DMS 273 treated with DMSO at 0.1 percent for 48 hours (cell line): ENCODE measurements at places on chromosomes 2 and 18.

DNA sequence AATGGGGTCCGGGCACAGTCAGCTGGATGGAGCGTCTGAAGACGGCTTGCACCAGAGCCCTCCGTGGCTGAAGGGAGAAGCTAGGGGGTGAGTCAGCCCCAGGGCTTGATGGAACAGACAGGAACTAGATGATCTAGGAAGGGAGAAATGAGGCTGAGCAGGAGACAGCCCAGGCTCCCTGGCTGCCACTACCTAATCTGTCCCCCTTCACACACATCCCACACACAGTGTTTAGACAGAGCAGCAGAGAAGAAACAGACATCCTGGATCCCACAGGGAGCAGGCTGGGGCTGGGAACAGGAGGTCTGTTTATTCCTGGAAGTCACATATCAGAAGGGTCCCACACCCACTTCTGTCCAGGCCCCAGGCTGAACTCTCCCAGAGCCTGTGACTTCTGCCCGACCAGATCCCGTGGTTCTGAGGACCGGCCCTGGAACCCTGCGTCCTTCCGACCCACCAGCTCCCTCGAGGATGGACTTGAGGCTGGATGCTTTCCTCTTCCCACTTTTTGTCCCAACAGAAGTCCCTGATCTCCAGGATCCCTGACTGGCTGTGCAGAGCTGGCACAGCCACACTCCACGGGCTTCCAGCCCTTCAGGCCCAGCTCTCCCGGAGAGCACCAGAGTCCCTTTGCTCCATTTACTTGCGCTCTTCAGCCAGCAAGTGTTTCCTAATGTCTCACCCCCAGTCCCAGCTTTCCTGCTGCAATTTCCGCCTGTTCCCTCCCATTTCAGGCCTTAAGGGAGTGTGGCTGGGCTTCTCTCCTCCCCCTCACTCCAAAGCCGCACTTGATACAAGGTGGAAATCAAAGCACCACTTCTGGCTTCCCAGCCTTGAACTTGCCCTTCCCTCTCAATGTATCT, 1.5 kb upstream of the GPBAR1 start:
- no peak for DNase-seq

DNA sequence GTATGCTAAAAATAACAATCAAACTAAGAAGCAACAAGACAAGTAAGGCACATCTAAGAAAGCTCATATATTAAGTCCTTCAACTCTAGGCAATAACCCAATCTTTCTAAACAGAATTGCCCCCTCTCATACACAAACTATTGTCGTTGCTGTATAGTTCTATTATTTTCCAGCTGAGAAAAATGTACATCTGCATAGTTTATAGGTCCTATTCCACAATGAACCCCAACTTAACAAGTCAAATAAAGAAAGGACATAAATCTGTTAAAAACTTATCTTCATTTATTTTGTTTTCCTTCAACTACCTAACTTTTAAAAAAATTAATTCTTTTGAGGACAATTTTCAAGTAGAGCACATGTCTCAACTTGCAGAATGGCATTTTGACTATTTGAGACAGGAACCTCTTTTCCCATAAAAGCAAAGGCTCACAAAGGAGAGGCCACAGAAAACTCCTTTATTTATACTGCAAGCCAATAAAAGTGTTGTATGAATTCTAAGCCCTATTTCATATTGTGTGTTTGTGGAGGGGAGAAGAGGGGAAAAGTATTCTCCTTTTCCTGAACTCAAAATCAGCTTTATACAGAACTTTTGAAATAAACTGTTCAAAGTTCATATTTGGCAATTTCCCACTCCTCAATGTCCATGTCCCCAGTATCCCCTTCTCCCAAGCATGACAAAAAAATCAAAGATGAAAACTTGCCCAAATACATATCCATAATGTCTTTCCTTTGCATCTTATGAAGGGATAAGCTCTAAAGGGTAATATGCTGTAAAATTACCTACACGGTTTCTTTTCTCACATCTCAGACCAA, 37.4 kb downstream of the RTN4 start:
- no peak for DNase-seq

DNA sequence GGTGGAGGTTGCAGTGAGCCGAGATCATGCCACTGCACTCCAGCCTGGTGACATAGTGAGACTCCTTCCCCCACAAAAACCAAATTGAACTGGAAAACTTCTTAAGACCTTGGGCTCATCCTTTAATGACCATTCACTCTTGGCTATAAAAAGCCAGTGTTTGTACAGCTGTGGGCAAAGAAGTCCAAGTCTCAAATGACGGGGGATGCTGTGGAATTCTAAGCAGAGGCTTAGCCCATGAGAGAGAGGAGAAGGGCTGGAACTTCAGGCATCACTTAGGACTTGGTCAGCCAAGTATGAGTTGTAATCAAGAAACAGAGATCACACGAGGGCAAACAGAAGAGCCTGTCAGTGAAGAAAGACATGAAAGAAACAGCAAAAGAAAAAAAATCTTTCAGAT, 79.3 kb upstream of the POU3F3 start:
- no peak for DNase-seq

DNA sequence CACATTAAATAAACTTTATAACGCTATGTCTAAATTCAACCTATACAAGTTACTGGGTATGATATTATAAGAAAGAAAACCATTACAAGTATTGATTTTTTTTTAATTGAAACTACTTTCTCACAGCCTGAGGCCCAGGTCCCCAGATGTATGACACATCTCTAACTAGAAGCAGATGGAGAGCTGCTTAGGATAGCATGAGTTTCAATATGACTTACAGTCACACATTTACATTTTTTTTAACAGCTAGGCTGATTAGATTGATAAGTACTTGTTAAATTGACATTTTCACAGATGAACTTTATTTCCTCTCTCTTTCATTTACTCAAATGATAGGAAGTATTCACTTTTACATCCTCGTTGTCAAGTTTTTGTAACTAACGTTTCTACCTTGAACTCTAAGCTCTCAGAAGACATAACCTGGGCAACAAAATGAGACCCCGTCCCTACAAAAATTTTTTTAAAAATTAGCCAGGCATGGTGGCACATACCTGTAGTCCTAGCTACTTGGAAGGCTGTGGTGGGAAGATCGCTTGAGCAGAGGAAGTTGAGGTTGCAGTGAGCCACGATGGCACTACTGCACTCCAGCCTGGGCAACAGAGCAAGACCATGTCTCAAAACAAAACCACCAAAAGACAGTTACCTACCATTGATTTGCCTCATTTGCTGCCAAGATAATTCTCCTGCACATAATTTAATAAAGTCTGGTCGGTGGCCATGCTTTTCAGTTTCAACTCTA, 52.4 kb downstream of the STK39 start:
- DNase-seq, result no peak

GRCh38 chr2:226464380-226464779, 335.2 kb downstream of the IRS1 start:
- no peak for DNase-seq

GRCh38 chr2:64504774-64505720, 19.1 kb upstream of the AFTPH start:
- DNase-seq, result no peak

GRCh38 chr2:177084607-177085006, 128.0 kb upstream of the HNRNPA3 start:
- no peak for DNase-seq

DNA sequence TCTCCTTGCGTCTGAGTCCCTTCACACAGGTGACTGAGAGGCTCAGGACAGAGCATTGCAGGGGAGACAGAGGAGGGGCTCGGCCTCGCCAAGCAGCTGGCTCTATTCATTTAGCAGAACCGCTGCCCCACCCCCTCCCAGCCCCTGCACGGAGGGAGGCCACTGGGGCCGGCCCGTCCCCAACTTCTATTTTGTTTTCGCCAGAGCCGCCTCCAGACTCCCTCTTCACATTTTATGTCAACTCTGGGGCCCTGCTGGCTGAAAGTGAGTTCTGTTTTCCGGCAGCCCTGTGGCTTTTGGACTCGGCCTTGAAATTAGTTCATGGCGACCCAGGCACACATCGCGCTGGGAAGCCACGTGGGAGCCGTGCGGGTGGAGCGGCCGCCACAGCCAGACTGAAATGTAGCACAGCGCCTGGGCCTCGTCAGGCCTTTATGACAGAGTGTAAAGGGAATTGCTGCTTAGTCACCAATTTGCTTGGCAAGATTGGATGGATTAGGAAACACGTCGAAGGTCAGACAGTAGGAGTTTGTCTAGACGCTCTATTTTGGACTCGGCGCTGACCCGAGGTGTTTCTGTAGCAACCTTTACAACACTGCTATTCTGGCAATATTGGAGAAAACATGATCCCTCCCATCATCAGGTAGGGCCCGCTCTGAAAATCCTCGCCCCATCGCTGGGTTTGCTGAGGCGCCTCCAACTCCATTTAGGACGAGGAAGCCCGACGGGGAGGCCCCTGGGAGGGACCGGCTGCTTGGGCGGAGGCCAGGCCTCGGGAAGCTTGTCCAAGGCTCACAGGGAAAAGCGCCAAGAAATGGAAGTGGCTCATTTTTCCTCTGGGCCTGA, 90.7 kb upstream of the CTDP1 start:
- DNase-seq, result no peak

DNA sequence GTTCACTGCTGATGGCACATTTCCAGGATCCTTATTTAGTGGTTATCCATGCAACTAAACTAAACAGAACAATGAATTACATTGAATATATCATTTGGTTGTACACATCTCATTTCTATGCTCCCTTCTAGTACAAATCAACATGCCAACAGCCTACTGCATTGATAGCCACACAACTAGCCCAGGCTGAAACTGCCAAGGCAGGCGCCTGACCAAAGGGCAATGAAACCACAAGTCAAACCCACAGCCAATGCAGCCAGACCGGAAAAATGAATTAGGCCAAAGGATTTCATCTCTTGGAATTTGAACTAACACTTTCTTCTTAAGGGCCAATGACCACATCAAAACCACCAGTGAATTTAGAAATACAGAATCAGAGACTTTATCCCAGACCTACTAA, 196.4 kb downstream of the NOL4 start:
- no peak for DNase-seq

DNA sequence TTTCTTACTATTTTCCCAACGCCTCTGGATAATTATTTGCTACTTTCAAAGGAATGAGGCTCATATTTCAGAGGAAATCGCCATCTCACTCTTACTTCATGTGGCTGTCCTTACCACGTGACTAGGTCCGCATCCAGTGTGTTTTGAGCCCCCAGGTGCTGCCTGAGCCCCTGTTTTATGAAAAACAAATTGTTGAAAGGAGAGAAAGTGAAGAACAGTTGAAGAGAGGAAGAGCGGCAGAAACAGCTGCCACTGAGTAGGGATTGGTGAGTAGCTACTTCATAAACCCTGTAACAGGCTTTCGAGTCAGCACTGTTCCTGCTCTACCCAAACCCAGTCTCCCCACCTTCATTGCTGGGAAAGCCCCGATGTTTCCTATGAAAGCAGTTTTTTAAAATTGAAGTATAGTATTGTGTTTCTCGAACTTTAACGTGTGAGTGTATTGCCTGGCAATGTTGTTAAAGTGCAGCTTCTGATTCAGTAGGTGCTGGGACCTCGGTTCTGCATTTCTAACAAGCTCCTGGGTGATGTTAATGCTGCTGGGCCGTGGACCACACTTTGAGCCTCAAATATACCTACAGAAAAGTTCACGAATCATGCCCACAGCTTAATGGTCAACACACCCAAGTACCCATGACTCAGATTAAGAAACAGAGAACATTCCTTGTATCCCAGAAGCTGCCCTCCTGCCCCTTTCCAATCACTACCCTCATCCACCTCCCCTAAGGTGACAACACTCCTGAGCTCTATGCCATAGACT, 39.7 kb downstream of the TMEM177 start:
- DNase-seq, result no peak

DNA sequence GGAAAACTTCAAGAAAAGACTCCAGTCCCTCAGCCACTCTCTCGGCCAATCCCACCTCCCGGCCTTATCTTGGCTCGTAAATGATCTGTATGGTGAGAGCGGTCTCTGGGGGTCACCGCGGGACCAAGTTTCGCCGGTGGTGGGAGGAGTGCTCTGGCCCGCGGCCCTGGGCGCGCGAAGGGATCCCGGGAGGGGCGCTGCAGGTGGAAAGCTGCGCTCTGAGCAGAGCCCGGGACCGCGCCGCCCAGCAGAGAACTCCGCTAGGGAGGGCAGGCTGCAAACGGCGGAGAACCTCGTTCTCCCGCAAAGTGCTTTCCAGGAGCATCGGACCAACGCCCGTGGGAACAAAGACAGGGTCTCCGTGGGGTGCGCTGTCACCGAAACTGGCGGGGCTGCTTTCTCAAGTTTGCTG, 622 bp downstream of the LRP2 start:
- no peak for DNase-seq

GRCh38 chr2:151632993-151633565, 101.2 kb downstream of the NEB start:
- DNase-seq, result no peak

GRCh38 chr2:233202531-233202944, 48.9 kb upstream of the ATG16L1 start:
- DNase-seq, result no peak

DNA sequence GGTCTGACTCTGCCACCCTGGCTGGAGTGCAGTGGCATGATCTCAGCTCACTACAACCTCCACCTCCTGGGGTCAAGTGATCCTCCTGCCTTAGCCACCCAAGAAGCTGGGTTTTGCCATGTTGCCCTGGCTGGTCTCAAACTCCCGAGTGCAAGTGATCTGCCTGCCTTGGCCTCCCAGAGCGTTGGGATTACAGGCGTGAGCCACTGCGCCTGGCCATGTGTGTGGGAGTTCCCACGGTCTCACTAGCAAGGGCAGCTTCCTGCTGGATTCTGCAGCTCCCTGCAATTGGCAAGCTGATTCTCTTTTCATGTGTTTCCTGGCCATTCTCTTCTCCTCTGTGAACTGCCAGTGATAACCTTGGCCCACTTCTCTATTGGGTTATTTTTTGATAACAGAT, 84.0 kb downstream of the USP40 start:
- no peak for DNase-seq

- no peak for DNase-seq
These were observed 59.4 kb upstream of the NEDD4L start for GRCh38 chr18:57984490-57985115.

DNA sequence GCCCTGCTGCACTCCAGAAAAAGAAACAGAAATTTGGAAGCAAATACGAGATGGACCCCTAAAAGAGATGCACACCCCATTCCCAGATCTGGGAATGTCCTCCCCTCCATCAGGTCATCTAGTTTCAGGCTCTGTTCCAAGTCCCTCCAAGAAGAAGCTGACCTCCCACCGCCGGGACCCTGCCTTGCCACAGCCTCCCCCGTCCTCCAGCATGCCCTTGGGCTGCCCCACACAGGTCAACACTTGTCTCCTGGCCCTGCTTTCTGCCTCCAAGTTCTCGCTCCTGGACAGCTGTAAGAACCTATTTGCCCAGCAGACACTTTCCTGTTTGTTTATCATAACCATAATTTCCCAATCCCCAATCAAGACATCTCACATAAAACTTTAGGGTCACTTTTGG, 2.0 kb downstream of the ASPRV1 start:
- no peak for DNase-seq
